ENCODE measurements at places on chromosomes 2 and 18.

GRCh38 chr18:44833786-44834185, 153.1 kb downstream of the SETBP1 start:
- DNase-seq, result no peak

DNA sequence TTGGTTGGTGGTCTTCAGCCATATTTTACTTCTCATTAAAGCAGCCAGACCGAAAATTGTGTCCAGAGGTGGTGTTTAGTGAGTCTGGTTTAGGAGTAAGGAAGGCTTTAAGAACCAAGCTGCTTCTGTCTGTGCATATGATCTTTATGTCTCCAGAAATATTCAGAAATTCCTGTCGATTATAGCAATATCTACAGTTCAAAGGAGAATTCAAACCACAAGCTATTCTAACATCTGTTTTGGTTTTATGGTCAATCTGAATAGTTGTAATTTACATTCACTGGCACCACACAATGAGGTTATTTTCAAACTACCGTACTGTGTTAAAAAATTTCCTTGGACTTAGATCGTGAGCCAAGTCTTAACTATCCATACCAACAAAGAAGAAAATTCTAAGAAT, 11.3 kb downstream of the UPP2 start:
- DNase-seq, result no peak

GRCh38 chr2:238747114-238747513, 100.8 kb upstream of the TWIST2 start:
- DNase-seq, result no peak

GRCh38 chr2:199973703-199974102, 18.3 kb downstream of the MAIP1 start:
- DNase-seq, result no peak

- DNase-seq, result no peak
Measured at GRCh38 chr2:12719400-12720277, 2.9 kb downstream of the TRIB2 start.

DNA sequence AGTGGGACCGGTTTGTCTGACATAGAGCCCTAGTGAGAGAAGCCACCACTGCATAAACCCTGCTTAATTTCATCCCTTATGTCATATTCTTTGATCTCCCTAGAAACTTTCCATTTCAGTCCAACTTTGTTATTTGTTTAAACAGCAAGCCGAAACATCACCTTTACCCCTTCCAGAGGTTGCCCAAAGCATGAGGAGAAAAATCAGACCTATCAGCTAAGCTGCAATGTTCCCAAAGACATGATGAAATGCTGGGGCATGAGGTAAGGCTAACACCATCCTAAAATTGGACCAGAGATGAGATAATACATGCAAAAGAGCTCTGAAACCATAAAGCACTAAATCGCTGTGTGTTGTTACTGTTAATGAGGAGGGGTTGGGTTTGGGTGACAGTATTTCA, 447.9 kb upstream of the ACVR2A start:
- DNase-seq, result no peak

DNA sequence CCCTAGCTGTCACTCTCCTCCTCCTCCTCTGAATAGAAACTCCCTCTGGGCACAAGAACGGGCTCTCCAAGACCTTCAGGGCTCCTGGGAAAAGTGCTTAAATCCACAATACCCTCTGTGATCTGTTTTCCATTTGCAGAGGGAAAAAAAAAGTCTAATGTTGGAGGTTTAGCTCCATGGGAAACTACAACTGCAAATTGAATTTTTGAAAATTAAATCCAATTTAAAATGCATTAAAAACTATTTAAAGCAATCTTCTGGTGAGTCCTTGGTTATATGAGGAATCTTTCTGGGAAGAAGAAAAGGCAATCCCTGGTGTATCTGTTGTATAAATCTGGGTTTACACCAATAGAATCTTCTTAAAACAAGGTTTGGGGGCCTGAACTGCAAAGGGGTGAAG, 64.3 kb downstream of the NCKAP5 start:
- no peak for DNase-seq

DNA sequence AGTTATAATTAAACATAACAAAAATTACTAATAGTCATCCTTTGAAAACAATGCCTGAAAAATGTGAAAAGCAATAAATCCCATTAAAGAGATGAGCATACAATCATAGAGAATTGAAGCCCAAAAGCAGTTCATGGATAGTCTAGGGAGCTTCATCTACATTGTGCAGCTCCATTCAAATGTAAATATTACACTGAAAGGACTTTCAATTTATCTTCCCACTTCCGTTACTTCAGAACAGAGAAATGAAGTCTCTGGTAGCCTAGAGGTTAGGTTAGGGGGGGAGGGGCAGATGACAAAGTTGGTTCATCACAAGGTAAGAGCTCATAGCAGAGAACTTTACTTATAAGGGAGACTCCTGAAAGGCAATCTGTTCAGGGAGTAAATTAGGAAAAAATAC, 126.6 kb upstream of the RGPD4 start:
- DNase-seq, result no peak

- no peak for DNase-seq
Measured at GRCh38 chr2:162732946-162733698, 105.4 kb downstream of the KCNH7 start.

DNA sequence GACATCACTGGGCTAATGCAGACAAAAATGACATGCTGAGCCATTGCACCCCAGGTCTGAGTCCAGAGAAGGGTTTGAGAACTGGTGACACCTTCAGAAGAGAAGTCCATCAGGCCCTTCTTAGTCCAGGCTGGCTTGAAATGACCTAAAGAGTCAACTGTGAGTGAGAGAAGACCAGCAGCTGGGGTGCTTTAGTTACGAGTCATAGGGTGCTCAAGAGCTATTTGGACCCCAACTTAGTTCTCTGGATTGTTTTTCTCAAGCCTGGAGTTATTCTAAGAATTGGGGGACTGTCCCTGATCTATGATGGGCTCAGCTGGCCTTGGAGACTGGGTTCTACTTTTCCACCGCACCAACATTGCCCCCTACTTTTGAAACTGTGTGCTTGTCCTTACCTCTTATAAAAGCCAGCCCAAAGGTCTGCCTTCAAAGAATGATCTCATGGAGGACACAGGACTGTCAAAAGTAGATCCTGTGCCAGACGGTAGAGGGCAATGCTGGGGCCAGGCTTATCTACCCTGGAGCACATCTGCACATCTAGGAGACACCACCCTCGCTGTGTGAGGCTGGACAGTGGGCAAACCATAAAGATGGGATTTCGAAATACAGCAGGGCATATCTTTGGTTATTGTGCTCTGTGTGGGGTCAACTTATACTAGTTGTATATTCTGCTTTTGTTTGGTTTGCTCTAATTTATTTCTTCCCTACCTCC, 333.0 kb upstream of the SLC14A2 start:
- DNase-seq, result no peak

GRCh38 chr18:61605376-61606067, 272.3 kb downstream of the CDH20 start:
- DNase-seq, result no peak

DNA sequence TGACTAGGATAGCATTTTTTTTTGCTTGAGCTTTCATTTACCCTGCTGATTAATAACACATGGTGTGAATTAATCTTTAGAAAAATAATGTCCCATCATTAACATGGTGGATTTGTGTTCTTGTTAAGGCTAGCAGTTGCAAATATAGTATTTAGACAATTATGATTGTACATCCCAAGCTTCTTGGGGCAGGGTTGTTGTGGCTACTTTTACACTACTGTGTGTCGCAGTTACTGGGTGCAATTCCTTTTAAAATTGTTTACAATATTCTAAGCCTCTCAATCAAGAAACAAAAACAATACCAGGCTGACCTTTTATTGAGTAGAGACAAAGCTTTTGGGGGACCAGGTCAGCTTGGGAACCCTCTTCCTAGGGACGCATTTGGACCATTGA, 2.5 kb downstream of the FMNL2 start:
- DNase-seq, result no peak

GRCh38 chr2:23653326-23653725, 268.3 kb downstream of the KLHL29 start:
- DNase-seq, result no peak

GRCh38 chr2:85741833-85742455, 11.8 kb upstream of the ATOH8 start:
- DNase-seq, result no peak

DNA sequence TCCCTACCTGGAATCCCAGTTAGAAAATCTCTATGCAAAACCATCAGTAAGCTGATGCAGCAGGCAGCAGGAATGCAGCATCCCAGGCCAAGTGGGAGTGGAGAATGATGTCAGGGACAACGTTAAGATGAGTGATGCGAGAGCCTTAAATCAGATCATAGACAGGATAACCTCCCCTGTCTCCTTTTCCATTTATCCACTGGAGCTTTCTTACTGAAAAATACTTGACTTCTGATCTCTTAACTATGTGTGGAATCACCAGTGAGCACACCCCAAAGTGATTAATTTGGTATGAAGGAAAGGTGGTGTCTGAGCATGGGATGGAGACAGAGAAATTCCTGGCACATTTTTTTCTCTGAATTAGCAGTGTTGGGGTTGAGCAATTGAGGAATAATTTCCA, 98.0 kb downstream of the RND3 start:
- DNase-seq, result no peak

DNA sequence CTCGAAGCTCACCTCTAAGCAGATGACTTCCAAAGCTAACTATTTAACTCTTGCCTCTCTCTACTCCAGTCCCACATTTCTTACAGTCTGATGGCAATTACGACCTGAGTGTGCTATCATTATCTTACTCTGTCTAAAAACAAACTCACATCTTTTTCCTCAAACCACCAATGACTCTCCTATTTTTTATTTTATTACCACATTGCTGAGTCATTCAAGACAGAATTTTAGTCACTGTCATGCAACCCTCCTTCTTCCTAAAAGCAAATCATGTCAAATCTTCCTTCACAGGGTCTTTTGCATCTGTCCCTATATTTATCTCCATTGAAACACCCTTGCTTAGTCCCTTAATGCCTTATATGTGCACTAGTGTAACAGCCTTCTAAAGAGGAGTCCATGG, 34.6 kb upstream of the C2orf15 start:
- DNase-seq, result no peak

GRCh38 chr2:195595825-195596224, 61.2 kb upstream of the SLC39A10 start:
- DNase-seq, result no peak

DNA sequence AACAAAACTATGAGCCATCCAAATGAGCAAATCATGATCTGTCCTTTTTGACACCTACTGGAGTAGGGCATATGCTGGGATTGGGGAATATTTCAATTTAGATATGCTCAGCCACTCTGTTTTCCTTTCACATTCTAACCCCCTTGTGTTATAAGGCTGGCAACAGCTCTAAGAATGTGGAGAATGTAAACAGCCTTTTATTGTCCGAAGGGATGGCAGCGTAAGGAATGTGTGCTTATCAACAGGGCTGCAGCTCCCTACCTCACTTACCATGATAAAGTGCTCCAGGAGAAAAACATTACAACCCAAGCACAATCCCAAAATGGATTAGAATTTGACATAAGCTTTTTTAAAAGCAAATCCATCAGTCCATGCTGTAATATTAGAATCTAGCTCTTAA, 2.2 kb downstream of the NXPH2 start:
- no peak for DNase-seq

GRCh38 chr2:168525716-168526446, 69.8 kb downstream of the CERS6 start:
- no peak for DNase-seq

GRCh38 chr2:220736778-220737177, 835.3 kb downstream of the EPHA4 start:
- no peak for DNase-seq

- DNase-seq, result no peak
Measured at GRCh38 chr2:23554054-23554697, 169.2 kb downstream of the KLHL29 start.

DNA sequence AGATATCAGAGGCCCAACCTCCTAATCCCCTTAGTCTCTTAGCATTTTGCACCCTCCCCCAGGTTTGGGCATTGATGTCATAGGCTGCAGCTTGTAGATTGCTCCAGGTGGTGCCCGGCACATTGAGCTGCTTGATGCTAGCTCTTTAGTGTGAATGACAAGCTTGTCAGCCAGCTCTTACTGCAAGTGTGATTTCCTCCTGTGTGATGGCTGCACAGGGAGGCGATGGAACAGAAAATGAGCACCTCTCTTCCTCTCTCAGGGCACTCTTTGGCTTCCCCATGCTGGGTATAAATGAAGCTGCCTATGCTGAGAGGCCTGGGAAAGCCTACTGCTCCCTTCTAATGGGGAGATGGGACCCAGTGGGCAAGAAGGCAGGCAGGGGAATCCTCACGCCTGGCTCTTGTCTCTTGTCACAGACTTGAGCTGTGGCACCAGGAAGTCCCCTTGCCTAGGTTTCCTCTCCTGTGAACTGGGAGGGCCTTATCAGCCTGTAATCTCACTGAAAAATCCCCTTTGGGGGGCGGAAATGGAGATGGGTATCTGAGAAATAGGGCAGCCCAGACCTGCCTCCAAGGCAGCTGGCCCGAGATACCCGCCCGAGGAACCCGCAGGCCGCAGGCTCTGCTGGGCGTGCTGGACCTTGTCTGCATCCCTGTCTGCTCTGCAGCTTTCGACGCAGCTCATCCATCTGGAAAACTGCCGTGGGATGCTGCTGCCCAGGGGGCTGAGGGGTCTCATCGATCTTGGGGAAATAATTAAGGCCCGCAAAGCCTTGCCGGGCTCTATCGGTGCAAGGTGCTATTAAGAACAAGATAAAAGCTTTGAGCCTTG, 163.5 kb upstream of the CXCR4 start:
- DNase-seq, result peak; percentile 33

GRCh38 chr2:234544659-234545611, 48.1 kb upstream of the ARL4C start:
- DNase-seq, result peak; percentile 78

GRCh38 chr2:197461057-197461456, 7.7 kb downstream of the COQ10B start:
- DNase-seq, result no peak

Data from naive thymus-derived CD8-positive, alpha-beta T cell (primary cell).